Stimulated activated CD4-positive, alpha-beta T cell treated with anti-CD3 and anti-CD28 coated beads, Interleukin-2, amount 100 ng/mL, for 4 hours (primary cell): ENCODE measurements at places on chromosomes 4 and X.

DNA sequence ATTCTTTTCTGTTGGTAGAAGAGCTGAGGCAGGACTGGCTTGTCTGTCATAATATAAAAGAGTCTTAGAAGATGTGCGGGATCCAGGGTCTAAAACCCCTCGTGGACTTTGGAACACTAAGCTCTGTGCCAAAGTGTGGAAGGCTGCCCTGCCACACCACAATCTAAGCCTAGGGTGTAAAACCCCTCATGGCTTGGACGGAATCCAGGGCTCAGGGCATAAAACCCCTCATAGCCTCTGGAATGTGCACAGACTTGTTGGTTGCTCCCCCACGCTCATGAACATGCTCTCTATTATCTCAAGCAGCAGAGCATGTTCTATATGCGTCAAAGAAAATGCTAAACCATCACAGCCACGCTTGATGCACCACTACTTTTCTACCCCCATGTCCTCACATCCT lies 483.6 kb downstream of the GABRG1 start:
- DNase-seq = no peak

DNA sequence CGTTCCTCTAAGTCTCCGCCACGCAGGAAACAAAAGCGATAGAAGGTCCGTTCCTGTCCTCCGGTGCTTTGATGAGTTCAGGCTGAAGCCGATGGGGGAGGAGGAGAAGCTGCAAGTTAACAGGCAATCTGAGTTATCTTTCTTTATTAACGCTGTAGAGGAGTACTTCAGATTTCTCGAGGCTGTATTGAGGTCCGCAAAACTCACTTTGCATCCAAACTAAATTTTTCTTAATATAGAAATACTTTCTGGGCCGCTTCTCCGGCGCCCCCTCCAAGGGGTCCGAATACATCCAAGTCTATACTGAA lies 395 bp upstream of the SOWAHB start:
- no peak for DNase-seq

- no peak for DNase-seq
Observed at GRCh38 chr4:143127621-143128020, 57.1 kb upstream of the USP38 start.

- no peak for DNase-seq
Observed at GRCh38 chr4:174156239-174156826, 127.1 kb downstream of the FBXO8 start.

DNA sequence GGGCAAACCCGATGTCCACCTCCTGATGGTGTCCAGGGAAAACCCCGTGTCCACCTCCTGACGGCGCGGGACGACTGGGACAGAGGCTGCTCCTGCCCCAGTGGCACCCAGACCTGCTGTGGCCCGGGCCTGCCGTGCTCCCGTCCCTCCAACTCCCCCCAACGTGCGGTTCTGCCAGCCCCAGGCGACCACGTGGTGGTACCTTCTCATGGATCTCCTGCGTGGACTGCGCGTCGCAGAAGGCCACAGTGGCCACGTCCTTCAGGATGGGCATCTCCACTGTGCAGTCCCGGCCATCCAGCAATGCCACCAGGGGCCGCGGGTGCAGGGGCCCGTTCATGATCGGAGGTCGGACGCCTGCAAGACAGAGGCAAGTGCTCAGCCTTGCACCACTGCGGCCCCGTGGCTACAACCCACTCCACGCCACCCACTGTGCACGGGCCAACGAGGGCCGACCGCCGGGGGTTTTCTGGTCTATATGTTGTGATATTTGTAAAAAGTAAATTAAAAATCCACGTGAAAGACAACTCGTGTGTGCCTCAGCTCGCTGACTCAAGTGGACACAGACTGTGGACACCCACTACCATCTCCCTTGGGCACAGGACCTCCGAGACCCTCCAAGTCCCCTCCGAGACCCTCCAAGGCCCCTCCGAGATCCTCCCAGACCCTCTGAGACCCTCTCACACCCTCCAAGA lies 10.8 kb downstream of the CTBP1 start:
- no peak for DNase-seq

DNA sequence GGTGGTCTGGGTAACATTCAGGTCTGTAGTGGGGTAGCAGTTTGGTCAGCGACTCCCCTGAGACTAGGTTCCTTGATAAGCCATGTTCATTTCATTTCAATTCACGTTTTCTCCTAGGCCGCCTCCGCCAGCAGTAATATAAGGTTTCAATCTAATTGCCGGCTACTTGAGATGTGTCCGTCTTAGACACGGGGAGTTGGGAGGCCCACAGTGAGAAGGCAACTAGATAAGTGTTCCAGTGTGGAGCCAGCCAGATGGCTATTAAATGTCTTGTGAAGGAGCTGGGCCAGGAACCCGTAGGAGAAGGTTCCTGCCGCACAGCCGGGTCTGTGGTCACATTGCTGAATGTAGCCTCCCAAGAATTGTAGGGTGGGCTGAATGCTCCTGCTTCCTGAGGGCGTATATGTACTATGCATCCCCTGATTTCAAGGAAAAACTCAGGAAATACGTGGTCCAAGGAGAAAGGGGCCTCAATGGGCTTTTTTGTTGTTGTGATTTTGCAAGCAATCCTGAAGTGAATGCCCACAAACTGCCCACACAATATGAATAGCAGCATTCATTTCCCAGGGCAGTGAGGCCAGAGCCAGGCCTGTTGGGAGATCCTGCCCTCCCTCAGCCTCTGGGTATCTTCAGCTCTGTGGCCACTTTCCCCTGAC lies 220.6 kb upstream of the RPL34 start:
- DNase-seq = no peak

DNA sequence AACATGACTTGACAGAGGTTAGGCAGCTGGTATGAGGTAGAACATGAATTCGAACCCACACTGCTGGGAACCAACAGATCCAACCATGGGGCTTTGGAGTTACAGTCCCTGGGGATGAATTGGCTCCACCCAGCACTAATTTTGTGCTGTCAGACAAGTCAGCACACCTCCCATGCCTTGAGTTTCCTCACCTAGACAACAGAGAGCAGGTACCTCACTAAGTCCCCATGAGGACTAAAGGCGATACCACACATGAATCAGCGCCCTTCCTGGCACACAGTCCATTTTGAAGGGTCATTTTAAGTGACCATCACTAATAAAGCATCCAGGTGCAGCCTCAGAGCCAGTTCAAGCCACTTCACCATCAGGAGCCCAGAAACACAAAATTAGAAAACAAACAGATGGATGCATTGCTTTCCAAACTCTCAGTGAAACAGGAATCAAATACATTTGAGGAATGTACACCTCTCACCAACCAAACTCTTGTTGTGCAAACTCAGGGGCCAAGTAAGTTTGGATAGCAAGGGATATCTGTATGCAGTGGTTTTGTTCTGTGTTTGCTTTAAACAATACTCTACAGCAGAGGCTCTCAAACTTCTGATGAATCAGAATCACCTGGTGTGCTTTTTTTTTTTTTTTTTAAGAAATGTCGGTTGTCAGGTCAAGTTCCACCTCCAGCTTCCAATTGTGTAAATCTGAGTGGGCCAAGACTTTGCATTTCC lies 10.1 kb downstream of the IDS start:
- no peak for DNase-seq

- DNase-seq = no peak
Observed at GRCh38 chrX:136477026-136477425, 10.7 kb upstream of the BRS3 start.

DNA sequence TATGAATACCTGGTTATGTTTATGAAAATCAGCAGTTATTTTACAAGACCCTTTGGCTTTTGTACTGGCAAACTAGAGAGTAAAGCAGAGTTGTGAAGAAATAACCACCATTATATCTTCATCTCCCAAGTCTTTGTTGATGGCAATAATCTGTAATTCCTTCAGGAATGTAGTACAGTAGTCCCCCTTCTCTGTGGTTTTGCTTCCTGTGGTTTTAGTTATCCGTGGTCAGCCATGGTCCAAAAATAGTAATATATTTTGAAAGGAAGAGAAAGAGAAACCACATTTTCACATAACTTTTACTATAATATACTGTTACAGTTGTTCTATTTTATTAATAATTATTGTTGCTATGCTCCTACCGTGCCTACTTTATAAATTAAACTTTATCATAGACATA lies 27.8 kb downstream of the BANK1 start:
- no peak for DNase-seq

DNA sequence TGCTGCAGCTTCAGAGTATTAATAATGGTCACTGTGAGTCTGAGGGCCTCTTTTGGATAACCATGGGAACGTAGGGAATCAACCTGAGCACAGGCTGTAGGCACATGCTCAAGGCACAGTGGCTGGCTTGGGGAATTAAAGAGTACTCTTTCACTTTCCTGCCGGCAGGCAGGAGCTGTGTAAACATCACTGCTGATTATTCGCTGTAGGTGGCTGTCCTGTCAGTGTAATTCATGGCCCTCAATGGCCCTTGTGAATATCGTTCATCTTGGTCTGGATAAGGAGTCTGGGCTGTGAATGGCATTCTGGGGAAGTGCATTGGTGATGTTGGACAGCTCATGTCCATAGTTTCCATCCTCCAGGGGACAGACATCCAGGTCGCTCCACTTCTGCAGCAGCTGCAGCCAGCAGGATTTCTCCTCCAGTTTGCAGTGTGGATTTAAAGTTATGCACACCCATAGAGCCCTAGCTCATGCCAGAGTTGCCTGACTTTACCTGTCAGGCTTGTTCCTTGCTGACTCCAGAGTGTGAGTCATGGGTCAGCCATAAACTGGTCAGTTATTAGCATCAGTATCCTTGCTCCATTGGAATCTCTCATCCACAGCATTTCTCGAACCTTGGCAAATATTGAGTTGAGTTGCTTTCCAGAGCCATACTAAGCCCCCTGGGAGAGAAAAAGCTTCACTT lies 43.0 kb downstream of the C4orf33 start:
- DNase-seq = no peak

DNA sequence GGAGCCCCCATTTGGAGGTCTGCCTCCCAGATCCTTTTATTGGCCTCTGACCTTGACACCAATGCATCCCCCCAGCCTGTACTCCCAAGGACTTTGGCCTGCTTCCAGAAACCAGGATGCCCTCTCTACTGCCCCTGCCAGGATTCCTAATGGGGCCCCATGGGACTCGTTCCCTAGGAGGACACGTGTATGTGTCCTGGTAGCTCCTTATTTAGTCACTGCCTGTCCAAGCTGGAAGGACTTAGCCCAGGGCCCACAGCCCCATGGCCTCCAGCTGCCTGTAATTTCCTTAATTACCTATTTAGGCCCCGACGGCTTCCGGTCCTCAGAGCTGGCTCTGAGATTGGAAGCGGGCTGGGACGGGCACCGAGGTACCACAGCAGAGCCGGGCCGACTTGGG lies 9.4 kb downstream of the ATP2B3 start:
- DNase-seq = no peak

GRCh38 chr4:7078025-7078424 lies 10.2 kb upstream of the GRPEL1 start:
- DNase-seq = no peak

DNA sequence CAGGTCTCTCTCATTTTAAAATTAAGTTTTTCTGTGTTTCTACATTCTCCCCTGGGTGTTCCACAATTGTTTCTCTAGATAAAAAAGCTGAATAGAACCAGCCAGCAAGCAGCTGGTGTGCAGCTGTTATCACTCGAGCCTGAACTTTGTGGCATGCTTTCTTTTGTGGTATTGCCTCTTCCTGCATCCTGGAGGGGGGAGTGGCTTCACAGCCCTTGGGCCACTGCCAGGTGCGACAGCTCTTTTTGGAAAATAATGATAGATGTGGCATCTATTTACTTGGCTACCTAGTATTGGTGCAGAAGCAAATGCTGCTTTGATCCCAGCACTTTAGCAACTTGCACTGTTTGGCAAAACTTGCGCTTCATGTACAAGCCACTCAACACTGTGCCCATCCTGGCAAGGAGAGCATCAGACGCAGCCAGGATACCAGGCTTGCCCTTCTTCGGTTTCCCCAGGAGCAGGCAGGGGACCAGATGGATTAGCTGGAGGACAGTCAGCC lies 69.4 kb downstream of the HMGB2 start:
- no peak for DNase-seq

- no peak for DNase-seq
Observed at GRCh38 chrX:111164728-111165127, 68.7 kb downstream of the PAK3 start.

- DNase-seq = no peak
Observed at GRCh38 chr4:25235401-25235800, 1.6 kb downstream of the PI4K2B start.

- no peak for DNase-seq
Observed at GRCh38 chr4:27271555-27271954, 410.9 kb downstream of the STIM2 start.

DNA sequence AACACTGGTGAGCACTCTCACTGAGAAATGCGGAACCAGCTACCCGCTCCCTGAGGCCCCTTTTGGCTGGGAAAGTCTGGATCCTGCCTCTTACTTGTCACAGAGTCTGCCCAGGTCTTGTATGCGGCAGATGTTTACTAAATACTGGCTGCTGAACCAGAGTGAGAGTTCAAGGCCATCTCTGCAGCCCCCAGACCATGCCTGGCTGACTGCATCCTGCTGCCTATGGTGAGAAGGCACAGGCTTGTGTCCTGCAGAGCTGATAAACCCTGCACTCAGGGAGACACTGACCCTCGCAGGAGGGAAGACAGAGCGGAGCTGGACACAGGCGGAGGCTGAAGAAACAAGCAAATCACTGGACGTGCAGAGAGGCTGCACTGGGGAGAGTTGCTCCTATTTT lies 46.5 kb downstream of the JAKMIP1 start:
- no peak for DNase-seq

GRCh38 chr4:138953961-138954371 lies 61.6 kb upstream of the NOCT start:
- DNase-seq = no peak

DNA sequence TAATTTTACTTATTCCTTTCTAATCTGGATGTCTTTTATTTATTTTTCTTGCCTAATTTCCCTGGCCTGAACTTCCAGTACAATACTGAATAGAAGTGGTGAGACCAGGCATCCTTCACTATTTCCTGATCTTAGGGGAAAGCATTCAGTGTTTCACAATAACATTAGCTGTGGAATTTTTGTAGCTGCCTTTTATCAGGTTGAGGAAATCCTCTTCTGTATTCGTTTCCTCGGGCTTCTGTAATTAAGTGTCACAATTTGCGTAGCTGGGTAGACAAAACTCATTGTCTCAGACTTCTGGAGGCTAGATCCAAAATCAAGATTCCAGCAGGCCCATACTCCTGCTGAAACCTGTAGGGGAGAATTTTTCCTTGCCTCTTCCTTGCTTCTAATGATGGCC lies 598.4 kb upstream of the FTHL17 start:
- DNase-seq = no peak
